ENCODE measurements at places on chromosomes 3 and 15. TPM values are rescaled to one million over a fixed set of nuclear protein-coding genes. Genes with fewer than 3 reads are reported as not detected.

DNA sequence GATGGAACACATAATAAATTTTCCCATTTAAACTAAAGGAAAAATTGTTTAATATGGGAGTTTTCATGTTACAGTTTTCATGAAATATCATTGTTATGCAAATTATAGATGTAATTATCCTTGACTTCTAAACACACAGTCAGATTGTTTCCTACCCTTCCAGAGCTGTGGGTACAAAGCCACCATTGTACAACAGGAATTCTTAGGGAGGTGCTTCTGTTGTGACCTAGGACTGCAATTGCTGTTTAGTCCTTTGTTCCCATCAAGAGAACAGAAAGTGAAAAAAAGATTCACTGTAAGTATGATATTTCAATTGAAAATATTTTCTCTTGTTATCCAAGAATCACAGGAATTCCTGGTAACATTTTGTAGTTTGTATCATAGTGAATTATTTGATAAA is 455.3 kb upstream of the NAALADL2 start:
- no peak for DNase-seq
- H3K4me3 ChIP-seq: no peak overlapping the region
- H3K4me1 ChIP-seq: no peaks in the 10 kb centered on the region
- no peaks in the 10 kb centered on the region for H3K27me3 ChIP-seq
- no peak overlapping the region for H3K27ac ChIP-seq
- H3K36me3 ChIP-seq: no peaks in the 10 kb centered on the region

- no peak overlapping the region for H3K27ac ChIP-seq
- H3K36me3 ChIP-seq: no peaks in the 10 kb centered on the region
- no peak overlapping the region for H3K4me3 ChIP-seq
- no peaks in the 10 kb centered on the region for H3K4me1 ChIP-seq
Observed at GRCh38 chr3:127330385-127330784, 42.5 kb upstream of the PRR20G start.

DNA sequence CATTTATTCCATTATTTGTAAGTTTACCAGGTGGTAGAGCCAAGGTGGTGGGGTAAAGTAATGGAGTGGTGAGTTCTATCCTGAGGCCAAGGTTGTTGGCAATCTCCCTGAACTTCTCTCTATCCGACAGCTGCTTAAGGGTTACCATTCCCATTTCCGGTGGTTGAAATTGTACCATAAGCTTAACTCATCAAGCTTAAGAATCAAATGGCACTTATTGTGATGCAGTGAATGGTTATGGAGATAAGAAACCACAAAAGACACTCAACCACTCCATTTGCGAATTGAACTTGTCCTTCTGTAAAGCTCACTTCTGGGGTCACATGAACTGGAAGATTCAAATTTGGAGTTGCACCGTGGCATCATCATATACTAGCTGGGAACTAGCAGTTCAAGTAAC is 287.4 kb upstream of the SLCO3A1 start:
- DNase-seq: no peak
- H3K4me3 ChIP-seq: no peak overlapping the region
- no peaks in the 10 kb centered on the region for H3K27me3 ChIP-seq
- H3K27ac ChIP-seq: no peak overlapping the region
- no peaks in the 10 kb centered on the region for H3K36me3 ChIP-seq
- no peaks in the 10 kb centered on the region for H3K4me1 ChIP-seq

DNA sequence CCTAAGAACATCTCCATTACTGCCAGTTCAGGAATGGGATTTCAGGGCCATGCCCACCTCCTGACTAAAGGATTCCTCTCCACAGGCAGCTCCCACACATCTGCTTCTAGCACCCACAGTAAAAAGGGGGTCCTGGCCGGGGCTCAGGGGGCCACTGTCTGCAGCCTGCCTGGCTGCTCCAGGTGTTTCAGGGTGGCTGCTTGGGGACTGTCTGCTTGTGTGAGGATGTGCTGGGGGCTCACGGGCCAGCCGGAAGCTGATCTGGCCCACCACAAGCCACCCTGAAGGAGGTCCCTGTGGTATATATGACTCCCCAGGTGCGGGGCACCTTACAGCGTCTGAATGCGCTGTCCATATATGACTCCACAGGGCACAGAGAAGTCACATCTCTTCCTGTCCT is 135.4 kb downstream of the NSMCE3 start:
- DNase-seq: no peak
- peaks cover 42% of the 10 kb centered on the region for H3K27me3 ChIP-seq
- H3K36me3 ChIP-seq: no peaks in the 10 kb centered on the region
- no peak overlapping the region for H3K27ac ChIP-seq

- H3K27ac ChIP-seq: no peak overlapping the region
- no peak overlapping the region for H3K4me3 ChIP-seq
- no peaks in the 10 kb centered on the region for H3K27me3 ChIP-seq
- no peaks in the 10 kb centered on the region for H3K36me3 ChIP-seq
Observed at GRCh38 chr3:9253327-9253726, 3.9 kb upstream of the SRGAP3 start.

ANKUB1 gene
- total RNA-seq: not detected

MNS1 gene
- total RNA-seq: 1.4 TPM

Data from left ventricle myocardium inferior (tissue), 1 donor.